ENCODE measurements at places on chromosomes 2 and 18.

GRCh38 chr2:186751790-186752189 lies 57.9 kb downstream of the FAM171B start:
- DNase-seq, result no peak

- no peak for DNase-seq
Measured at GRCh38 chr18:79947881-79948610, 3.4 kb downstream of the SLC66A2 start.

DNA sequence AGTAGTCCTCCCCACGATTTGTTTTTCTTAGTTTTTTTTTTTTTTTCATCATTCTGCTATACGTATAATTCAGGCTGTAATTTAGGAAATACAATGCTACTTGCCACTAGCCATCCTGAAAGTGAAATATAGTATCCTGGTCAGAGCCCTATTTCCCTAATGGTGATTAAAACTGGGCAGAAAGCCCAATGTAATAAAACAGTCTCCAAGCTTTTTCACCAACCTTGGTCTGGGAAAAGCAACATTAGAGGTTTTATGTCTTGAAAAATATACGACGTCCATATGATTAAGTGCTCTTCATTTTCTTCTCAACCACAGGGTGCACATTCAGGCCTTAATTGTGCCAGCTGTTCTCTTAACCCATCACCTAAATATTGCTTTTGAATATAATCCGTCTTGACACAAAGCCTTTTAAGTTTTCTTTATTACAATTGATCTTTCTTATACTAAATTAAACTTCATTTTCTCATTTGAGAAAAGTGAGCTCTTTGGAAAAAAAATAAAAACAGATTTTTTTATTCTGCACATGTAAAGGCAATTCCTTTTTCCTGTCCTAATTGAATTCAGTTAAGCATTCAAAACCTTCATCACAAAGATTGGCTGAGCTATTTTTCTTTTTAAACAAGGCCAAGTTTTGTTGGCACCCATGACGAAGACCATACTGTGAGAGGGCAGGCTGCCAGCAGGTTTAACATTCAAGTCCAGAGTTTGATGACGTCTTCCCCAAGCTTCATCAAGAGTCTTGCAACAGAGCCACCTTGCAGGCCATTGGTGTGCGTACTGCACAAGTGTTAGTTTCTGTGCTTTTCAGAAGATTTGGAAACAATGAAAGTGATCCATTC lies 52.7 kb downstream of the MAP2 start:
- no peak for DNase-seq

DNA sequence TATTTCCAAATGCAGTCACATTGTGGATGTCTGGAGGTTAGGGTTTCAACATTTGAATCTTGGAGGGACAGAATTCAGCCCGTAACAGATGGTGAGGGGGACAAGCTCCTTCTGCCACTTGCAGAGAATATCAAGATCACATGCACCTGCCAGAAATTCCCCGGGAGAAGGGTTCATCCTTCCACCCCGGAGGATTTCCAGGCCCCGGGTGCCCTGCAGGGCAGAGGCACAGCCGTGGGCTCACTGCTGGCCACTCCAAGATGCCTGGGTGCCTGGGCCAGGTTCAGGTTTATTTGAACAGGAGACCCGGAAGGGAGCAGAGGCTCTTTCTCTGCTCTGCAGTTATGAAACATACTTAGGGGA lies 38.2 kb upstream of the MGAT4A start:
- no peak for DNase-seq

DNA sequence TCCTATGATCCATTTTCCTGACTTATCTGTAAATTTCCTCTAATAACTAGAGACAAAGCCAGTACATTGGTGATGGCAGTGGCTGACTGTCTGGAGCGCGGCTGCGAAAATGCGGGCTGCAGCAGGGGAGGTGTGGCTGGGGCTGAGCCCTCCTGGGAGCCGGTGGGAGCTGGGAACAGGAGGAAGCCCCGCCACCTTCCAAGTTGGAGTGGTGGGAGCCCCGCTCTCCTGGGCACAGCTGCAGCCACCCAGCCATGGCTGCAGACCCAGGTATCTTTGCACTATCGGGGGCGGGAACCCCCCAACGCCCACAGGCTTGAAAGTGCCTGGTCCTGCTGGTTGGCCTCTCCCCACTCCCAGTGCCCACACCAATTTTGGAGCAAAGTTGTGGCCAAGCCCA lies 633.0 kb upstream of the TMEFF2 start:
- DNase-seq, result no peak
